ENCODE measurements at places on chromosomes 12 and 14. TPM values are rescaled to one million over a fixed set of nuclear protein-coding genes. Genes with fewer than 3 reads are reported as not detected.

The PNN gene
- 14.1 TPM for total RNA-seq

The CLEC7A gene
- not detected for total RNA-seq

The HOMEZ gene
- 5.7 TPM for total RNA-seq

The RPS6KL1 gene
- total RNA-seq, result 0.26 TPM

The PCNX1 gene
- 26.1 TPM for total RNA-seq

The OR4E2 gene
- not detected for total RNA-seq

The CLEC1B gene
- not detected for total RNA-seq

The ARHGEF25 gene
- 10.8 TPM for total RNA-seq

The PYGL gene
- total RNA-seq, result 57.3 TPM

The NOXRED1 gene
- total RNA-seq, result not detected

The PLEKHG7 gene
- total RNA-seq, result not detected

The TMEM30B gene
- total RNA-seq, result 0.12 TPM

The PYM1 gene
- total RNA-seq, result 38.9 TPM

The PDE3A gene
- total RNA-seq, result 3.7 TPM

The TSPAN9 gene
- 31.9 TPM for total RNA-seq

The ACRBP gene
- 0.43 TPM for total RNA-seq

The DENR gene
- total RNA-seq, result 24.9 TPM

The RXYLT1 gene
- total RNA-seq, result 11.0 TPM

The KCNC2 gene
- total RNA-seq, result not detected

The TCTN2 gene
- 6.1 TPM for total RNA-seq

The UNC79 gene
- total RNA-seq, result under 0.01 TPM

The TMEM117 gene
- total RNA-seq, result 9.4 TPM

The SIX1 gene
- 8.2 TPM for total RNA-seq

The CIROP gene
- not detected for total RNA-seq

The STYK1 gene
- 0.26 TPM for total RNA-seq

The RILPL2 gene
- 7.1 TPM for total RNA-seq

The MSRB3 gene
- total RNA-seq, result 28.3 TPM

The FOXN4 gene
- not detected for total RNA-seq

The NT5DC3 gene
- 5.0 TPM for total RNA-seq

Measured in pericardium fibroblast (primary cell).